ENCODE measurements at places on chromosomes 4 and X.

- no peak overlapping the region for H3K27ac ChIP-seq
- H3K36me3 ChIP-seq = peaks cover 15% of the 10 kb centered on the region
- no peak overlapping the region for H3K4me3 ChIP-seq
- peaks cover 2% of the 10 kb centered on the region for H3K4me1 ChIP-seq
- DNase-seq = no peak
Observed at GRCh38 chr4:88765729-88766128, 68.1 kb upstream of the NAP1L5 start.

DNA sequence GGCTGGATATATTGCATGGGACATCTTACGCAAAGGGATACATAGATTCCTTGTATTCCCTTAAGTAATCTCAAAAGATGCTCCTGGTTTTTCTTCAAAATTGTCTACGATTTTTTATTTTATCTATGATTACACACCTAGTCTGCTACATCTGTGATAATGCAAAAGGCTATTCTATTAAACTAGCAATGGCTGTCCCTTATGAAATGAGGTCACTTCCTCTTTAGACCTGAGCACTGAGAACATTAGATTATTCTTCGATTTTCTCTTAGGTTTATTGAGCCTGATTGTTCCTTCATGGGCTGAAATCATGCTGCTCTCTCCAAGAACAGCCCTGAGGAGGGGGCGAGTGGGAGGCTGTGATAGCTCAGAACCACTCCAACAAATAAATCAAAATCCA is 126.8 kb upstream of the ENPP6 start:
- H3K27ac ChIP-seq = no peak overlapping the region
- H3K4me1 ChIP-seq = peaks cover 36% of the 10 kb centered on the region
- DNase-seq = no peak
- no peaks in the 10 kb centered on the region for H3K27me3 ChIP-seq
- H3K36me3 ChIP-seq = no peaks in the 10 kb centered on the region

DNA sequence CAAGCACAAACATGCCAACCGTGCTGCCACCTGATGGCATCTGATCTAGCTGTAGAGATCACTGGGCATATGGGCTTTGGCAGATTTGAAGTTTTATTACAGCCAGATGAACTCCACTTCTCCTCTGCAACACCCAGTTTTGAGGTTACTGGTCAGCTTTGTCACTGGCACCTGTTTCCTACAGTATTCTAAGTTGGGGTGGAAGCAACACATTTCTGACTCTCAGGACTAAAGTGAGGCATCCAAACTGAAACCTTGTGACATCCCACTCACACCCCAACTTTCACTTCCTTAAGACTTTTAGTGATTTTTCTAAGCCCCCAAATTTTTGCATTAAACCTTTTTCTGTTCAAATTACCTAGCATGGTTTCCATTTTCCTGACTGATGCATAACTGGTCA is 115.1 kb upstream of the PCDH18 start:
- no peaks in the 10 kb centered on the region for H3K36me3 ChIP-seq
- H3K4me3 ChIP-seq = no peak overlapping the region
- no peaks in the 10 kb centered on the region for H3K27me3 ChIP-seq

DNA sequence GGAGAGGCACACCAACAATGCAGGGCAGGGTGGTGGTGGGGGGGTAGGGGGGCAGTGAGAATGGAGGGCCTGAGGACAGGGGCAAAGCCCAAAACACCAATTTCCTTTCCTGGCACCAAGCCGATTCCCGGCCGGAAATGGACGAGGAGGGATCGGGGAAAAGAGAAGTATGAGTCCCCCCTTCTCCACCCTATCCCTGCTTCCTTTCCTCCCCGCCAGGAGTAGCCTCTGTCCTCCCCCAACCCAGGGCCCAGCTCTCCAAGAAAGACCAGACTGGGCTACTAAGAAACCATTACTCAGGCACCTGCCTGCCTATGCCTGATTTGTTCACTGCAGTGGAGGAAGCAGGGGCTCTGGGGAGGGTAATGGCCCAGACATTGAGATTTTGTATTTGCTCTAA is 402 bp downstream of the CCDC120 start:
- H3K27ac ChIP-seq = peak overlapping the region; percentile 89
- no peak for DNase-seq
- H3K4me3 ChIP-seq = peak overlapping the region; percentile 81
- H3K4me1 ChIP-seq = peaks cover 11% of the 10 kb centered on the region
- H3K36me3 ChIP-seq = peaks cover 8% of the 10 kb centered on the region
- no peaks in the 10 kb centered on the region for H3K27me3 ChIP-seq

DNA sequence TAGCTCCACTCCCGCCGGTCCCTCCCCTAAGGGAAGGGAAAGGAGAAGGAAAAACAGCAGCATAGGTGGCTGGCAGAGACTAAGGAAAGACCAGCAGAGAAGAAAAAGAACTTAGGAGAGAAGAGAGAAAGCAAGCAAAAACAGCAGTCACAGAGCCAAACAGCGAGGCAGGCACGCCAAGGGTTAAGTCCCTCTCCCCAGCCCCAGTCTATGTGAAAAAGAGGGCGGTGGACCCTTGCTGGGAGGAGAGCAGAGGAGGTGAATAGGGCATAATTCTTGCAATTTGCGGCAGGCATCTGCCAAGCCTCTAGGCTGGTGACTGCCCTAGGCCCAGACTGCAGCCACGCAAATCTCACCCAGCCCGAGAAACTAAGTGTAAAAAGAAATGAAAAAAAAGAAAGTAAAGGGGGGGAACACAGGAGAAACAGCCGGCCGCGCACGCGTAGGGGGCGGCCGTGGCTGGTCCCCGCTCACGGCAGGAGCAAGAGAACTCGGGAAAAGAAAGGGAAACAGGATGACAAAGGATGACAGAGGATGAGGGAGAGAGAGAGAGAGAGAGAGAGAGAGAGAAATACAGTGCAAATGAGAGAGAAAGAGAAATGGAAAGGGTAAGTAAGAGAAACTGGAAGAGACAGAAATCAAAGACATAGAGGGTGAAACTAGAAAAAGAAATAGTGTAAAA is 48.6 kb downstream of the MAGEA9 start:
- H3K27ac ChIP-seq = peak overlapping the region; percentile 30
- peaks cover 19% of the 10 kb centered on the region for H3K27me3 ChIP-seq
- no peaks in the 10 kb centered on the region for H3K36me3 ChIP-seq
- H3K4me3 ChIP-seq = peak overlapping the region; percentile 75
- DNase-seq = no peak

GRCh38 chr4:163157157-163157556 is 9.5 kb downstream of the NAF1 start:
- H3K27ac ChIP-seq = no peak overlapping the region
- no peaks in the 10 kb centered on the region for H3K27me3 ChIP-seq
- DNase-seq = no peak
- H3K36me3 ChIP-seq = peaks cover 16% of the 10 kb centered on the region
- H3K4me3 ChIP-seq = no peak overlapping the region
- peaks cover 4% of the 10 kb centered on the region for H3K4me1 ChIP-seq

DNA sequence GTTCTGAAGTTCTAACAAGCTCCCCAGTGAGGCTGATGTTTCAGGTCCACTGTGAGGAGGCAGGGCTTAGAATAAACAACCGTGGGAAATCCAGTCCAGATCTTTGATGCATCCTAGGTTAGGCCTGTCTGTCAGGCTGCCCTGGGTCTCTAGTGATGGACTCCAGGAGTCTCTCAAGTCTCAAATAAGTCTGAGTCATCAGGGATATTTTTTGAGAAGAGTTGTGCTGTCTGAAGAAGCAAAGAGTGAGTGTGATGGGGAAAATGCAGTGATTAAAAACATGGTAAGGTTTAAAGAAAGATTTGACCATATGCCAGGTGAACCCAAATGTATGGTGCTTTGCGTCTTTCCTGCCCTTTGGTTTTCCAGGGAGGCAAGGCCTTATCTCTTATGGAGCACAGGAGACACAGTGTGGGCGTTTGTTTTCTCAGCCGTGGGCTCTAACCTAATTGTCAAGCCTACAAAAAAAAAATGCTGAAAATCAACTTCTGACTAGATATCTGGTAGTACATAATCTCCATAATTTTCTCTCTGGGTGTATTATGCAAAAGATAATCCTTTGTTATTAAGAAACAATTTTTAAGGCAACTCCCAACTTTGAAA is 100.7 kb downstream of the PTTG2 start:
- H3K27me3 ChIP-seq = no peaks in the 10 kb centered on the region
- no peak overlapping the region for H3K4me3 ChIP-seq
- H3K4me1 ChIP-seq = peaks cover 28% of the 10 kb centered on the region
- H3K36me3 ChIP-seq = peaks cover 13% of the 10 kb centered on the region
- peak overlapping the region; percentile 26 for H3K27ac ChIP-seq

GRCh38 chr4:72546456-72546855 is 22.6 kb downstream of the ADAMTS3 start:
- H3K27me3 ChIP-seq = no peaks in the 10 kb centered on the region
- no peaks in the 10 kb centered on the region for H3K36me3 ChIP-seq
- H3K27ac ChIP-seq = no peak overlapping the region
- DNase-seq = no peak
- no peak overlapping the region for H3K4me3 ChIP-seq

DNA sequence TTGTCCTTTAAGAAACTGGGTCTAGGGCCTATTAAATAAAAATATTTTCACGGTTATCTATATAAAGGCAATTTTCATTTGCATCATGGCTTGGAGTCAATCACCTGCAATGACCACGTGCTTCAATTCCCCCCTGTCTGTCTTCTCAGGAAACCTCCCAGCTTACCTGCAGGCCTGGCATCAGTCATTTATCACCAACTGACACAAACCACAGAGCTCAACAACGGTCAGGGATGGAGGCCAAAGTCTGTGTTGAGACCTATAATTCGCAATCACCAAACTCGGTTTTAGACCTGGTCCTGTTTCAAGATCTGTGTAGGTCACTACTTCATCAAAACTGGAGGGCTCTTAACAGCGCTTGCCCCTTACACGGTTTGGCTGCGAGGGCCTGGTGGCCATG is 1.9 kb downstream of the SLC9A7 start:
- peak overlapping the region; percentile 82 for H3K4me3 ChIP-seq
- no peaks in the 10 kb centered on the region for H3K36me3 ChIP-seq

- no peaks in the 10 kb centered on the region for H3K27me3 ChIP-seq
- H3K4me3 ChIP-seq = no peak overlapping the region
- H3K36me3 ChIP-seq = no peaks in the 10 kb centered on the region
- H3K4me1 ChIP-seq = no peaks in the 10 kb centered on the region
- no peak overlapping the region for H3K27ac ChIP-seq
- DNase-seq = no peak
Observed at GRCh38 chrX:14630733-14631132, 101.4 kb downstream of the GLRA2 start.

GRCh38 chr4:128061566-128062536 is 739 bp downstream of the LARP1B start:
- peaks cover 8% of the 10 kb centered on the region for H3K4me1 ChIP-seq
- peak; percentile 53 for DNase-seq
- H3K36me3 ChIP-seq = peaks cover 1% of the 10 kb centered on the region
- peak overlapping the region; percentile 89 for H3K4me3 ChIP-seq

GRCh38 chrX:69366183-69366582 is 137.9 kb upstream of the NALF2 start:
- no peaks in the 10 kb centered on the region for H3K4me1 ChIP-seq
- no peaks in the 10 kb centered on the region for H3K36me3 ChIP-seq
- no peak overlapping the region for H3K4me3 ChIP-seq
- H3K27me3 ChIP-seq = peaks cover 6% of the 10 kb centered on the region
- no peak for DNase-seq
- H3K27ac ChIP-seq = no peak overlapping the region

DNA sequence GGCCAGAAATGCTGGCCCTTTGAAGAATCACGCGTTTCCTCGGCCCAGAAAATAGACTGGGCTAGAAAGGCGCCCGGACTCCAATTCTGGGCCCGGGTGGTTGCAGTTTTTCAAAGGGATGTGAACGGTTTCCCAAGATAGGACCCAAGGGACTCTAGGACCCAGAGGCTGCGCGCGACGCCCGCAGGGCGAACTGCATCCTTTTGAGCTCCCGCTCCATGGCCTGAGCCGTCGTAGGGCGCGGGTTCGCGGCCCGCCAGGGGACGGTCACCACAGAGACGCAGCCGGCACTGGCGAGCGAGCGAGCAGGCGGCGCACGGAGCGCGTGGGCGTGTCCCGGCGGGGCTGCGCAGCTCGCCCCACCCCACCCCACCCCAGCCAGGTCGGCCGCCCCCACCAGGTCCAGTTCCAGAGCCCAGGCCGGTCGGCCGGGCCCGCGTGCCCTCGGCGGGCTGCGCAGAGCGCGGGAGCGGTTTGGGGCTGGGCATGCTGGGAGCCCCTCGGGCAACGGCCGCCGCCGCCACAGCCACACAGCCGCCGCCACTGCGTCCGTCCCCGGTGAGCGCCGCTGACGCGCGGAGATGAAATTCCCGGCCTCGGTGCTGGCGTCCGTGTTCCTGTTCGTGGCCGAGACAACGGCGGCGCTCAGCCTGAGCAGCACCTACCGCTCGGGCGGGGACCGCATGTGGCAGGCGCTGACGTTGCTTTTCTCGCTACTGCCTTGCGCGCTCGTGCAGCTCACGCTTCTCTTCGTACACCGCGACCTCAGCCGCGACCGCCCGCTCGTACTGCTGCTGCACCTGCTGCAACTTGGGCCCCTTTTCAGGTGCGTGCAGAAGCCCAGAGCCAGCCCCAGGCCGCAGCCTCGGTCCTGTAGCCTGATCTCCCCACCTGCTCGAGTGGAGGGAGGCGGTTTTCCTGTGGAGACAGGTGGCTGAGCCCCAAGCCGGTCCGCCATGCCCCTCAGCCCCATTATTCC is at the start of gene XK:
Gene XK (plus strand): TSS at position 411 of the 979 bp plus-strand sequence. CDS start 171 bp downstream, at position 582.
- H3K36me3 ChIP-seq = no peaks in the 10 kb centered on the region
- peak; percentile 24 for DNase-seq
- peak within 1 kb of the TSS; percentile 69 for H3K4me3 ChIP-seq

- H3K36me3 ChIP-seq = no peaks in the 10 kb centered on the region
- DNase-seq = no peak
- H3K4me1 ChIP-seq = peaks cover 33% of the 10 kb centered on the region
- H3K27ac ChIP-seq = no peak overlapping the region
- H3K27me3 ChIP-seq = no peaks in the 10 kb centered on the region
- no peak overlapping the region for H3K4me3 ChIP-seq
Observed at GRCh38 chrX:107728371-107729099, 47.1 kb downstream of the TSC22D3 start.

- peaks cover 38% of the 10 kb centered on the region for H3K4me1 ChIP-seq
- H3K4me3 ChIP-seq = peak overlapping the region; percentile 67
- H3K27me3 ChIP-seq = peaks cover 95% of the 10 kb centered on the region
- DNase-seq = no peak
Observed at GRCh38 chr4:110637408-110638088, 14.7 kb upstream of the PITX2 start.

DNA sequence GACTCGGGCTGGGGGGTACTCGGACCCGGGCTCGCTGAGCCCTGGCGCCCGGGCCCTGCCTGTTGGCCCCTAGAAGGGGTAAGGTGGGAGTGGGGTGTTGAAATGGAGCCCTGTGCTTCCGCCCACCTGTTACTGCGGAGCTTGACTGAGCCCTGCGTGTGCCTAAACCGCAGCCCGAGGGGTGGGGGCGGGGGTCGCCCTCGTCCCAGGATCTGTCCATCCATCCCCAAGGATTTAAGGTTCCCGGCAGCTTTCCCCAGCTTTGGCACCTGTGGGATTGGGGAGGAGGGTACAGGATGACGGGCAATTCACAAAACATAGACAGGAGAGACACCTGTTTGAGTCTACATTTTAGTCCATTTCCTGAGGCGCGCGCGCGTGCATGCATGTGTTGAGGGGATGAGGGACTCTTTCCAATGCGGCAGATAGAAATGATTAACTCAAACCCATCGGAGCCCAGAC is 779 bp downstream of the GABRQ start:
- DNase-seq = no peak
- peaks cover 41% of the 10 kb centered on the region for H3K27me3 ChIP-seq

Data from progenitor cell of endocrine pancreas (in vitro differentiated cells).